ENCODE measurements at places on chromosomes 3 and 15. TPM values are rescaled to one million over a fixed set of nuclear protein-coding genes. Genes with fewer than 3 reads are reported as not detected.

Gene SLC35G2
- total RNA-seq = 7.8 TPM

Gene GCHFR
- 11.5 TPM for total RNA-seq

Gene SKOR1
- 0.13 TPM for total RNA-seq

Gene TEX55
- total RNA-seq = not detected

Gene AHSG
- not detected for total RNA-seq

Gene SYNPR
- not detected for total RNA-seq

Gene DTWD1
- 56.0 TPM for total RNA-seq

Gene OGG1
- 13.9 TPM for total RNA-seq

Gene ACOX2
- 9.1 TPM for total RNA-seq

Gene ANKDD1A
- total RNA-seq = 8.7 TPM

Gene SMC4
- 76.8 TPM for total RNA-seq

Gene ACTC1
- 0.52 TPM for total RNA-seq

Gene EPHB1
- total RNA-seq = 0.65 TPM

Gene NUP210
- not detected for total RNA-seq

Gene TMEM45A
- 53.7 TPM for total RNA-seq

Gene CYP8B1
- not detected for total RNA-seq

Gene CIB1
- 20.0 TPM for total RNA-seq

Gene CCR9
- total RNA-seq = not detected

Gene LMCD1
- 24.7 TPM for total RNA-seq

Gene SLITRK3
- not detected for total RNA-seq

Gene COL6A6
- not detected for total RNA-seq

Gene TGM5
- total RNA-seq = not detected

Gene SNX22
- total RNA-seq = 0.40 TPM

Gene ROBO2
- 9.6 TPM for total RNA-seq

Gene ERC2
- total RNA-seq = 1.4 TPM

Gene RASGRP1
- 0.52 TPM for total RNA-seq

Gene SEMA3G
- 0.40 TPM for total RNA-seq

Gene DISP2
- 0.08 TPM for total RNA-seq

Gene IL16
- 2.7 TPM for total RNA-seq

Gene GOLGA6B
- not detected for total RNA-seq

Gene FAN1
- 7.6 TPM for total RNA-seq

Gene SLC9C1
- total RNA-seq = 0.26 TPM

Gene CRTC3
- 29.9 TPM for total RNA-seq

Gene SLC27A2
- total RNA-seq = 0.13 TPM

Gene SPINK8
- total RNA-seq = not detected

Gene POLQ
- total RNA-seq = 1.1 TPM

Gene NR2E3
- not detected for total RNA-seq

Gene FBXL22
- total RNA-seq = not detected

Gene ZPLD1
- total RNA-seq = not detected

Gene EIF2A
- total RNA-seq = 186 TPM

Gene FOXB1
- not detected for total RNA-seq

Gene EEFSEC
- total RNA-seq = 14.7 TPM

Gene ALDH1A3
- total RNA-seq = 22.7 TPM

Data from epithelial cell of alveolus of lung (primary cell).